ENCODE measurements at places on chromosomes 3 and 15.

DNA sequence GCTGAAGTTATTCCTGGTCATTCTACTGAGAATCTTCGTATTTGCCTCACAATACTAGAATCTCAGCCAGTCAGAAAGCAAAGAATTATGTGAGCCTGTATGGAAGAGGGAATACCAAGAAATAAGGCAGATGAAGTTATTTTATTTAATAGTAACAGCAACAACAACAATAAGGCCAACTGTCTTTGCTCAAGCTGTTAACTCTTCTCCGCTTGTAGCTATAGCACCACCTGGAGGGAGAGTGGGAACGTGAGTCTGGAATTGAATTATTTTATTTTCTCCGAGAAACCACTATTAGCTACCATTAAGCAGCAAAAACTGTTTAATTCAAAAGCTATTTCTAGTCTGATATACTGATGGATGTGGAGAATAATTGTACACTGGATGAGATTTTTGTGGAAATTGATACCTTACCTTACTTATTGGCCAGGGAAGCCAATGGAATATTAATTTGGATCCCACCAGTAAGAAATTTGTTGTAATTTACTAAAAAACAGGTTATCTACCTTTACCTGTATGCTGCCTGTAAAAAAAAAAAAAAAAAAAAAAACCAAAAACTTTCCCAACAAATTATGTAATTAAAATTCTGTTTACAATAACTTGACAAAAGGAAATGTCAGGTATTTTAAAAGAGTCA lies 50.1 kb downstream of the CALML4 start:
- peak; percentile 71 for DNase-seq

DNA sequence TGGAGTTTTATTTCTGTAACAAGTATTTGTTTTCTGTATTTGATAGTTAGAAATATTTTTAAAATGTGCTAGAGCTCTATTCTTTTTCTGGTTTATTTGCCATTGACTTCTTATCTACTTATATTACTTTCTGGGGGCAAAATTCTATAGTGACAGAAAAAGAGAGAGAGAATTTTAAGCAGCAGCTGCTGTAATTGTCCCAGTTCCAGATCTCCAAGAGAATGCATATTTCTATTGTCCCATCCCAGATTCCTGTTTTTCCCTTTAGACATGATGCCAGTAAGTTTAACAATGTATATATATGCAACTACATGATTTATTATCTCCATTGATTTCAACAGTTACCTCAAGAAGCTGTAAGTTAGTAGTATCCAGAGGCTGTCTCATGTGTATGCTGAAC lies 541.7 kb upstream of the ZNF385D start:
- no peak for DNase-seq

DNA sequence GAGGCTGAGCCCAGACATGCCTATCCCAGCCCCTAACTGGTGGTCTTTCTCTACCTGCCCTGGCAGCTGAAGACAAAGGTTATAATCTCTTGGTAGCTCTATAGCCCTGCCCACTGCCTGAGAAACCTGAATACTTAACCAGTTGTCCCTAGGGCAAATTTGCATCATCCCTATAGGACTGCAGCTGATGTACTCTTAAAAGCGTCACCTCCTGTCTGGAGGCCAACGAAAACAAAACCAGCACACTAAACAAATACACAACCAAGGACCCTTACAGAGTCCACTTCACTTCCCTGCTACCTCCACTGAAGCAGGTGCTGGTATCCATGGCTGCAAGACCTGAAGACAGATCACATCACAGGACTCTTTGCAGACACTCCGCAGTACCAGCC lies 98.0 kb downstream of the KCNAB1 start:
- peak; percentile 75 for DNase-seq

DNA sequence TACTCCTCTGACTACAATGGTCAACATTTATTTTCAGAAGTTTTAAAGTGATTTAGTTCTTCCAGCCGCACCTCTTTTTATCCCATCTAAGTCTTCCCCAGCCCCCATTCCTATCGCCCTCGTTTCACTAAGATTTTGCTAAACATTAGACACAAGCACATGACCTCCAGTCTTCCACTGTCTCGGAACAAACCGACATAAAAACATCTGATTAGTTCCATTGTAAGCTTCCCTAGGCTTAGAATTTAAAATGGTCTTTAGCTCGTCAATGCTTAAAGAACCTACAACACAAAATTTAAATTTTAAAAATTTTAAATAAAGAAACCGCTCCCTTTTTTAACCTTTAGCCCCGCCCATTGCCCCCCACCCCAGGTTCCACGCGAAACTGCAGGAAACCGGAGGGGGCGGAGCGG lies 284 bp upstream of the TSC22D2 start:
- peak; percentile 64 for DNase-seq

- DNase-seq = no peak
Observed at GRCh38 chr3:73784686-73785392, 160.1 kb upstream of the PDZRN3 start.

DNA sequence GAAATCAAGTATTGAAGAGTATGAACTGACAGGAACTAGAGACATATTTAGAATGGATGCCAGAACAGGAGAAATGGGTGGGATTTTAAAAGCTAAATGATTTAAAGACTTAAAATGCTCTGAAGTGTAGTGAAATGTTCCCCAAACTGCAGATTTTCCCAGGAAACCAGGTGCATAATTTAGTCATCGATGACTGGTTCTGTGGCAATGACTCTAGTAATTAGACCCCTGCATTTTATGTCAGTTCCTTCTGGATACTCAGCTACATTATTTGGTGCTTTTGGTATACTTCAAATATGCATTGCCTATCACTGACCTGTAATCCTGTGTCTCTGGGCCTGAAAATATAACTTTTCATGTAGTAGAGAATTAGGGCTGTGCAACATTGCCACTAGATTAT lies 16.8 kb downstream of the AGTR1 start:
- DNase-seq = no peak

DNA sequence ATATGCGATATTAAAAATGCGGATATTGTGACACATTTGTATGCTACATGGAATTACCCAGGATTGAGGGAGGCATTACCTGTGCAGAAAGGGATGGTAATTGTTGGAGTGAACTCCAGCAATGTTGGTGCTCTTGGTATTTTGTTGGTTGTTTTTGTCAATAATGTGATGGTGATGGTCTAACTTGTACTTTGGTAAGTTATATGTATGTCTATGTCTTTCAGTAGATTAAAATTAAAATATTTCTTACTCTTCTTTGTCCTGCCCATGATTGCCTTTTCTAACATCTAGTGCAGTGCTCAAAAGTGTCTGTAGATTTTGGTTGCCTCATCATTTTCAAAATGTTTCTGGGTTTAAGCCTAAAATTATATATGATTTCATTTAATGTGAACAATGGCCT lies 192.7 kb downstream of the ROBO2 start:
- DNase-seq = no peak

- no peak for DNase-seq
Observed at GRCh38 chr3:186237915-186238314, 124.1 kb downstream of the DGKG start.

GRCh38 chr3:100125161-100125938 lies 11.0 kb upstream of the FILIP1L start:
- DNase-seq = peak; percentile 74

DNA sequence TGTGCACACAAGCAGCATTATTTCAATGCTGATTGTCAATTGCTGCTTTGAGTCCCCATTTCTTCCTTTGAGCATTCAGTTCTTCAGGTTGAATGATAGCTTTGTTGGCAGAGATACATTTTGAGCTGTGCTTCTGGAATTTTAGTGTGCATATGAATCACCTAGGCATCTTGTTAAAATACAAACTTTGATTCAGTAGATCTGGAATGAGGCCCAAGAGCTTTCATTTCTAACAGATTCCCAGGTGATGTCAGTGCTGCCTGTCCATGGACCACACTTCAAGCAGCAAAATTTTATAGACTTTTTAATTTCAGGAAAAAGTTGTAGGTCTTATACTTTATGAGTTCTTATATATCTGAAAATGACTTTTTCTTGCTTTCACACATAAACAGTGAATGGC lies 131.1 kb downstream of the ADAMTSL3 start:
- DNase-seq = peak; percentile 94

DNA sequence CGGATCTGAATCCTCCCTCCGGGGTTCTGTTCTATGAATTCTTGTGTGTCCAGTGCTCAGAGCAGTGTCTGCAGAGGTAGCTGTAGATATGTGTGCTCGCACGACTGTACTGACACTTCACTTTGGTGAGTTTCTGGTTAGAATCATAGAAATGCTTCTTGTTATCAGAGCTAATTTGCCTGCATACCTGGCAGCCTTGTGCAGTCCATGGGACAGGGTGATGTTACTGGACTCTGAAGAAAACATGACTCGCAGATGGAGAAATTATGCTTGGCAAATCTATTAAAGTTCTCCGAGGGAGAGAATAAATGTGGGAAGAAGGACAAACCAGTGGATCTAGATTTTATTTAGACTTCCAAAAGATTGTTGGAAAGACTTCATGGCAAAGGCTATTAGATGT lies 12.2 kb downstream of the CGNL1 start:
- no peak for DNase-seq

GRCh38 chr3:155595371-155595770 lies 149.5 kb downstream of the PLCH1 start:
- no peak for DNase-seq

DNA sequence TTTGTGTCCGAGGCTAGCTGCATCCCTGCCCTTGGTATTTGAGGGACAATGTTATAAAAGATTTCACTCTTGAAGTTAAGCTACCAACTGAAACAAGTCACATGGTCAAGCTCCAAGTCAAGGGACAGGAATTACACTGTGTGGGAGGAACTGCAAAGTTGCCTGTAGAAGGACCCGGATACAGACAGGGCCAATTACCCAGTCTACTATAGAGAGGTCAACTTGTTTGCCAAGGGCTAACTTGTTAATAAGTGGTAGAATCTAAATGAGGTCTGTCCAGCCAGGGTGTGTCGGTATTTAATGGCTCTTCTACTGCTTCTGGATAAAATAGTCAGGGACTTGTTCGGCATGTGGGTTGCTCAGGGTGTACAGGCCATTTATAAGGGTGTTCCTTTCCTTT lies 55.7 kb downstream of the PTPRG start:
- no peak for DNase-seq

DNA sequence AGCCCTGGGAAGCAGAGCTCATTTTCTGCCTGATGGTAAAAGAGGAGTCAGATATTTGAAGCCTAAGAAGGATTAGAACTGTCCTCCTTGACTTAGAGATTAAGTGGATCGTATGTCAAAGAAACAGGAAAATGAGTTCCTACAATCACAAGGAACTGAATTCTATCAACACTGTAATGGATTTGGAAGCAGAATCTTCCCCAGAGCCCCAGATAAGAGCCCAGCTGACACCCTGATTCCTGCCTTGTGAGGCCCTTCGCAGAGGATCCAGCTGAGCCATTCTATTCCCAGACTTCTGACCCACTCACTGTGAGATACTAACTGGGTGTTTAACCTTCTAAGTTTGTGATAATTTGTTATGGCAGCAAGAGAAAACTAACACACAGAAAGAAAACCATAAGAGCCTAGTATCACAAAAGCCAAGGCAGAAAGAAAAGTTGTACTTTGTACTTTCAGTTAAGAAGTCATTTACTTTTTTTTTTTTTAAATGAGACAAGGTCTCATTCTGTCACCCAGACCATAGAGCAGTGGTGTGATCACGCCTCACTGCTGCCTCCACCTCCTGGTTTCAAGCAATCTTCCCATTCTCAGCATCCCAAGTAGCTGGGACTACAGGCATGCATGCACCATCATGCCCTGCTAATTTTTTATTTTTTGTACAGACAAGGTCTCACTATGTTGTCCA lies 61.1 kb upstream of the ZBTB20 start:
- DNase-seq = no peak

DNA sequence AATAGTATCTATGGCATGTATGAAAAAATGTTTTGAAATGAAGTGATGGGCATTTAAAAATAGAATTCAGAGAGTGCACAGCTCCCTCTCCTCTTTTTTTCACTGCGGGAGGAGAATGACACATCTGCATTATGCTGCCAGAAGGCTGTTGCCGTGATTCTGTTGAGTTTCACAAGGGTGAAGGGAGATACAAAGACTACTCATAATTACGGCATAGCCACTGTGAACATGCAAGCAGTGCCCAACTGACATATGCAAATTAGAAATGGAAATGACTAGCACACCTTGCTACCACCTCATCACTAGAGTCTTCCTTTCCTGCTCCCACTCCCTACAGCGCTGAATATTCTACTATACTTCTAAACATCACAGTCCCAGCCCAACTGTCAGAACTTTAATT lies 20.1 kb downstream of the IFT57 start:
- no peak for DNase-seq

GRCh38 chr3:194057570-194058188 lies 78.3 kb upstream of the HES1 start:
- DNase-seq = no peak

DNA sequence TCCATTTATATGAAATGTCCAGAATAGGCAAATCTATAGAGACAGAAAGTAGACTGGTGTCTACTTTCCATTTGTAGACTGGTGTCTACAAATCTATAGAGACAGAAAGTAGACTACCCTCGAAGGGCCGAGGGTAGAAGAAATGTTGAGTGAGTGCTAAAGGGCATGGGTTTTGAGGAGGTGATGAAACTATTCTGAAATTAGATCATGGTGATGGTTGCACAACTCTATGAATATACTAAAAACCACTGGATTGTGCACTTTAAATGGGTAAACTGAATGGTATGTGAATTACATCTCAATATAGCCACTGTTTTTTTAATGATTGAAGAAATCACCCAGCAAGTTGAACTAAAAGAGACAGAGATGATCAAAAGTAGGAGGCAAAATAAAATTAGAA lies 27.9 kb downstream of the TP53BP1 start:
- peak; percentile 10 for DNase-seq

DNA sequence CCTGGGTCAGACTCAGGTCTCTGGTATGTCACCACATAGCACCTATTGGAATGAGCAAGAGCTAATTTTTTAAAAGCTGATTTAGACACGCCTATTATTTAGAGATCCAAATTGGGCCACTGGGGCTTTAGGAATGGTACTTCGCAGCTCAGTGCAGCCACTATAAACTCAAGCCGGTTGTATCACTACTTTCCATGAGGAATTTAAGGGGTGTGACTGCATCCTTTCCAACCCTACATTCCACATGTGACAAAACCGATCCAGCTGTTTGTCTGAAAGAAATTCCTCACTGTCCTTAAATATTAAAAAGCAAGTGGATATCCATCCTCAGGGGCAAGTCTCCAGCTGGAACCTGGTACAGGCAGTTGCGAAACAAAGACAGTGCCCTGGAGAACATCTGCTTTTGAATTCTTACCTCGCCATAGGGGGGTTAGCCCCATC lies 12.8 kb downstream of the VGLL3 start:
- no peak for DNase-seq

DNA sequence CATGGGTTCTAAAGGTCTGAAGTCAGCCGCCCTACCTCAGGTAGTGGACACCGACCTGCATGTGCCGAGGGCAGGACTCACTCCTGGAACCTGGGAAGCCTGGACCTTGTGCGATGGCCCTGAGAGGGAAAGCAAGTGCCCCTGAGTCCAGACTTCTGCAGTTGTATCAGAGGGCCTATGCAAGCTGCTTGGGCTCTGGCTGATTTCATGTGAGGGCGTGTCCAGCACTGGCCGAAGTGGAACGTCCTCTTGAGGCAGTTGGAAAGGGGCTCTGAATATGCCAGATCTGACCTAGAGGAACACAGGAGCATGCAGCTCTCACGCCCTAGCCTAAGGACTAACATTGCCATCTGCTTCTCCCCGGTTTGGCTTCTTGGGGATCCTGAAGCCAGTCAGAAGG lies 2.5 kb upstream of the CAMP start:
- DNase-seq = no peak

GRCh38 chr15:65790694-65791334 lies 1.3 kb downstream of the DENND4A start:
- peak; percentile 10 for DNase-seq
